ENCODE measurements at places on chromosomes 5 and 9. TPM values are rescaled to one million over a fixed set of nuclear protein-coding genes. Genes with fewer than 3 reads are reported as not detected.

The CCNG1 gene
- 341 TPM for total RNA-seq

The FAM163B gene
- not detected for total RNA-seq

The SLC45A2 gene
- total RNA-seq = not detected

The RMRP gene
- 20,786 TPM for total RNA-seq

The SPATA31D4 gene
- not detected for total RNA-seq

The SPOCK1 gene
- 85.6 TPM for total RNA-seq

The CYLC2 gene
- total RNA-seq = not detected

The POU5F2 gene
- 0.61 TPM for total RNA-seq

The PAPPA gene
- 1.8 TPM for total RNA-seq

The INPP5E gene
- 5.0 TPM for total RNA-seq

The CCDC192 gene
- total RNA-seq = not detected

The MARCHF6 gene
- total RNA-seq = 36.7 TPM

The PCDHB11 gene
- under 0.01 TPM for total RNA-seq

The SPACA9 gene
- 1.6 TPM for total RNA-seq

The ROR2 gene
- total RNA-seq = under 0.01 TPM

The MAP1B gene
- total RNA-seq = 50.8 TPM

The PAX5 gene
- not detected for total RNA-seq

The CDH18 gene
- total RNA-seq = 0.61 TPM

The HTR1A gene
- not detected for total RNA-seq

The SLC34A1 gene
- not detected for total RNA-seq

The PCDHGA2 gene
- total RNA-seq = 0.65 TPM

The DBH gene
- total RNA-seq = not detected

The IFNA21 gene
- total RNA-seq = not detected

The OR1Q1 gene
- not detected for total RNA-seq

The CARD9 gene
- 2.6 TPM for total RNA-seq

The PCDHGA8 gene
- 0.97 TPM for total RNA-seq

The FREM1 gene
- total RNA-seq = under 0.01 TPM
